Activated T-helper 9 cell treated with anti-CD3 and anti-CD28 coated beads, Interleukin-2, amount 50 U/mL, for 16 hours (primary cell): ENCODE measurements at places on chromosomes 3 and 15.

DNA sequence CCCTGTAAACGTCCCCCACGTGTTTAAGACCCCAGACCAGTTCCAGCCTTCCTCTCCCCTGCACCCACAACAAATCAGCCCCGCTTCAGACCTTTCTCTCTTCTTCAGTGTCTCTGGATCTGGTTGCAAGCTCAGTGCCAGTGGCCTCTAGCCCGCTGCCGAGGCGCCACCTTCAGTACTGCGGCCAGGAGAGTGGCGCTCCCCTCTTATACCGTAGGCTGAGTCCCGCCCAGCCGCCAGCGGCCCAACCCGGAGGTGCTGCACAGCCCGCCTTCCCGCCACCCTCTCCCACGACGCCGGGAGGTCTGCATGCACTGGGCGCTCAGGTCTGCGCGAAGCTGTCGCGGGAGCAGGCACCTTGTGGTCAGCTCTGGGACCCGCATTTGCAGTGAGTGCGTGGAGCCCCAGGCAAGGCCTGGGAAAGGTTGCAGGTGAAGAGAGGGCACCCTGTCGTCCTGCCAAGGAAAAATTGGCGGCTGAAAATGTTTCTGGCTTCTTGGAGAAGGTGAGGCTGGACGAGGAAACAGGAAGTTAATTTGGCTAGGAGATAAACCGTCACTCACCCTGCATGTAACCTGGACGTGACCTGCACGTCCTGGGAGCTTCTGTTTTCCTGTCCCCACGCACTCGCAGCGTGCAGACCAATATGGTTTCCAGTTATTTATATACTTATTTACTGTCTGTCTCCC is at the start of gene C2CD4B:
C2CD4B (minus strand) TSS at position 182 of the 689 bp plus-strand sequence. CDS start 301 bp downstream, outside the sequence.
- DNase-seq = peak; percentile 16

- no peak for DNase-seq
Measured at GRCh38 chr3:33914212-33914611, 115.8 kb downstream of the PDCD6IP start.

GRCh38 chr3:183584246-183584913 is 28.9 kb upstream of the KLHL6 start:
- no peak for DNase-seq

GRCh38 chr15:100005715-100006114 is 272.5 kb upstream of the LYSMD4 start:
- no peak for DNase-seq

GRCh38 chr3:127065138-127065427 is 82.2 kb downstream of the PLXNA1 start:
- DNase-seq = no peak

DNA sequence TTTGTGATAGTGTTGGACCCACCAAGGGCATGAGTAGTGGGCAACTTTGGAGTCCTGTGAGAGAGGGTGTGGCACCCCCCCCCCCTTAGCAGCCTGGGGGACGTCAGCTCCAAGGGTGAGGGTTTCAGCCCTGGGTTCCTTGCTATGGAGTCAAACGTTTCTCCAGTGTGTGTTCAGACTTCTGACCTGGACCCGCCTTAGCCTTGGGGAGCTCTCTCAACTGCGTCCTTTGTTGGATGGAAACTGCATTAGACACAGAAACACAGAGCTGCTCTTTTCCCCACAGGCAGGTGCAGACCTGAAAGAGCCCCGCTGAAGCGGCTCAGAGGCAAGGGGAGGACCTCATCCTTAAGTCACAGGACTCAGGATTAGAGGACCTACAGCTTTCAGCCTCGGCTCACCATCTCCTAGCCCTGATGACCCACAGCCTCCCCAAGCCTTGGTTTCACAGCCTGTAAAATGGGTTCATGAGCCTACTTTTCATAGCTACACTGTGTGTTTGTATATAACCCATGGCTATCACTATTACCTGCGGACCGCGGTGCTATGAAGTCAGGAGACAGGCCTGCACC is 19.9 kb downstream of the ZNF710 start:
- no peak for DNase-seq

GRCh38 chr3:177197727-177198460 is 612 bp upstream of the TBL1XR1 start:
- no peak for DNase-seq

DNA sequence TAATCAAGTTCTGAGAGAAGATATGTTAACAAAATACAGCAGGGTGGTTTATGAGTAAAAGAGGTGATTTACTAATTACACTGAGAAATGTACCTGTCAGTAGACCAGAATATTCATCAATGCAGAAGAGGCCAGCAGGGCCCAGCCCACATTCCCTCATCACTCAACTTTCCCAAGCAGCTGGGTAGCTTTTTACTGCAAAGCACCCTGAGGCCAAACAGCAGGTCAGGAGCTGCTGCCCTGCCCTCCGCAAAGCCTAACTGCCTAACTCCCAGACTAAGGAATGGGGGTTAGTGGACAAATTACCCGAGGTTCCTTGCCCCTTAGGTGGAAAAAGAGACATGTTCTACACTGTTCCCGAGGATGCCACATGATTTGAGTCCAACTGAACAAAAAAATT is 108.2 kb downstream of the TBL1XR1 start:
- no peak for DNase-seq

DNA sequence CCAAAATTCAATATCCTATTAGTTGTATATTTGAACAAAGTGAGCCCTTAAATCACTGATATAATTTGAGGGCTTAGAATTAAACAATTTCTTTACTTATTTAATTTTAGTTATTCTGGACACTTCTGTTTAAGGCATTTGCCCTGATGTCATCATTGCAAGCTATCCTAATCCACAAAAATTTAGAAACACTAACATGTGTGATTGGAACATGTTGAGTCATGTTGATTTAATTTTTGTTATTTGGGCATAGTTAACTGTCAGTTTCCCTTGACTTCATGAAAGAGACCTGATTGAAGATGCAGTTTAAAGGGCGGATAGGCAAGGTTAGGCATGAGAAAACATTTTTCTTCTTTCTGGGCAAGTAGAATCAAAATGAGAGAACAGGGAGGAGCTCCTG is 682.6 kb downstream of the ROBO1 start:
- DNase-seq = no peak

GRCh38 chr3:27681249-27681748 is 40.8 kb downstream of the EOMES start:
- peak; percentile 20 for DNase-seq

DNA sequence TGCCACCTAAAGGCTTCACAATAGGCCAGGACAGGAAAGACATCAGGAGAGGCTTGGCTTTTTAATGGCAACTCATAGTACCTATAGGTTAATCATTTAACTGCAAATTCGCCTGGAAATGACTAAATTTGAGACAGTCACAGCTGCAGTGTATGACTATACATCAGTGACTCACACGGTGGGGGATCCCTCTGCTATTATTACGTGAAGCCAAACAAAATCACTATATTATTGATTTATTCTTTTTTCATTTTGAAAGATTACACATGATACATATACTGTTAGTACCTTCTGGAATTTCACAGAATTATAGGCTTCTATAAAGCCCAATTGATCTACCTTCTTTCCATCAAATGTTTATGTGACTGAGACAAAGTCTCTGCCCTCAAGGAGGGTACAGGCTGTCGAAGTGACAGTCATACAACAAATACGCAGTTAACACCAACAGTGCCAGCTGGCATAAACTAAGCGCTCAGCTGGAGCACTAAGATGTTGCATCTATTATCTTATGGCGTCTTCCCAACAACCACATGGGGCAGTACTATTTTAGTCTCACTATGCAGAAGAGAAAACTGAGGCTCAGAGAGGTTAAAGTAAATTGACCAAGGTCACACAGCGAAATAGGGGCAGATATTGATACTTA is 82.0 kb upstream of the LMOD3 start:
- DNase-seq = no peak

GRCh38 chr3:53589201-53589600 is 94.8 kb downstream of the CACNA1D start:
- DNase-seq = no peak

- DNase-seq = no peak
Measured at GRCh38 chr15:82921242-82921641, 31.3 kb downstream of the HOMER2 start.

GRCh38 chr3:58335652-58335947 is 2.9 kb downstream of the PXK start:
- no peak for DNase-seq

DNA sequence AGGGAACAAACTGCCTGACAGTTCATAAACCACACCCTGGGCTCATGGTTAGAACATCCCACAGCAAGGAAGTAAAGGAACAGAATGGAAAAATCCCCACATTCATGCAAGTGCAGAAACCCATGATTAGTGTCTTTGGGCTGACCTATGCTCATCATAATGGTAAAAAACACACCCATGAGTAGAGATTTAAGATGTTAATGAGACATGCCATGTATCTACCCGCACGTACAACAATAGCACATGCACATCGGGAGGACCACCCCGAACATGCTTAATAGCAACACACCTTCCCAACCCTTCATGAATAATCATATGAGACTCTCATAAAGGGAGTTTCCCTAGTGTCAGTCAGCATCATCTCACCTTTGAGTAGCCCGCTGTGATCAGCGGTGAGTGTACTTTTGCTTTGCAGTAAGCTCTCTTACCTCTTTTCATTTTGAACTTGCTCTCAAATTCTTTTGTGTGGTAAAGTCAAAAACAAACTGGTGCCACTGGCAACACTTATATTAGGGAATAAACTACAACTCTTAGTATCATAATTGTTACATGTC is 23.2 kb downstream of the ZBED2 start:
- no peak for DNase-seq

DNA sequence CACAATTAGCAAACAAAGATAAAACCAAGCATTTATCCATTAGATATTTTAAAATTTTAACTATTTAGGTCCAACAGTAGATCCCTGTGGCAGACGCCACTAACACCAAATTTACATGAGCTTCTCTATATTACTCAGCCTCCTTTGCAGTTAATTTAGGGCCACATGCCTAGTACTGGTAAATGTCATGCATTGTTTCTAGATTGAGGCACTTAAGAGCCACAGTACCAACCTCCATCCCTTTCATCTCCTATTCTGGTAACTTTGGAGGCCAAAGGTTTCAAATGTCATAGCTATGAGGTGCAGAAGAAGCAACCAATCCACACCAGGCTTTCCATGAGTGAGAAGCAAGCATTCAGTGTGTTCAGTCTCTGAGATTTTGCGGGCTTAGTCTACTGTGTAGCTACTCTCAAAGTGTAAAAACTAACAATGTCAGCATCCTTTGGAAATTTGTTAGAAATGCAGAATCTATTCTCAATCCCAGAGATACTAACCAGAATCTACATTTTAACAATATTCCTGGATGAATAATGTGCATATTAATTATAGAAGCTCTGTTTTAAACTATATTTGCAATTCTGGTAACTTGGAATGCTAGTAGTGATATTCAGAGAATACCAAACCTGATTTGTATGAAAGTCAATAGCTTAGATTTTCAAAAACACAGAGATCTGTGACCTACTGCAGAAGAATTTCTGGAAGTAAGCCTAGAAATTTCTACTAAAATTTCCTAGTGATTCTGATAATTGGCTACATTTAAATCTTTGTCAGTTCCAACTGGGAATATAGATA is 206.3 kb upstream of the CD96 start:
- DNase-seq = no peak

DNA sequence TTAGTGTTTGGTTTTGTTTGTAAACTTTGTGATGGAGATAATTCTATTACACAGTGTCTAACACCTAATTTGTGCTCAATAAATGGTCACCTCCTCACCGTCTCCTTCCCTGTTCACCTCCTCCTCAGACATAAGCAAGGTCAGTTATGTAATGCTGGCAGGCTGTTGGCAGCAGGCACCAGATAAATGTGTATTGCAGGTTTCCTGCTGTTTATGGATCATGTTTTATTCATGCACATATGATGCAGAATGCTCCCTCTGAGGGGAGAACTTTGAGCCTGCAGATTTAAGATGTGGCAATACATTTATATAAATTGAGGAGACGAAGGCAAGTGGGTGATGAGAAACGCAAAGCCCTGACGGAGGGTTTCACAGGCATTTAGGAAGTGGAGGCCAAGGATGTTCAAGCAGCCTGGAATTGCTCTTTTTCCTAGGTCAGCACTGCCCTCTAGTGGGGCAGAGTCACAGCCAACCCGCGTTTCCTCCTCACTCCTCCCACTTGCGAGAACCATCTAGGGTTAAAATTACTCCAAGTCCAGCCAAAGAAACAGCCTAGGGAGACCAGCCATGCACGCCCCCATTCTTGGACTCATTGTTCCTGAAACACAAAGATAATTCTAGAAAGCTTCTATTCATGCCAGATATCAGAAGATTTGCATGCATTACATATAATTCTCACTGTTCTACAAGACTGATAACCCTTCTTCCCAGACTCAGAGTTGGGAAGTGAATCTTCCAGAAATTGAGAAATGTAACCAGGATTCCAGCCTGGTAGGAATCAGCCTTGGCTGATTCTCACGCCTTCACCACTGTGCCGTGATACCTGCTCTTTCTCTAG is 228.7 kb downstream of the SLCO3A1 start:
- DNase-seq = peak; percentile 24

GRCh38 chr3:115520651-115521245 is 102.6 kb upstream of the GAP43 start:
- no peak for DNase-seq

DNA sequence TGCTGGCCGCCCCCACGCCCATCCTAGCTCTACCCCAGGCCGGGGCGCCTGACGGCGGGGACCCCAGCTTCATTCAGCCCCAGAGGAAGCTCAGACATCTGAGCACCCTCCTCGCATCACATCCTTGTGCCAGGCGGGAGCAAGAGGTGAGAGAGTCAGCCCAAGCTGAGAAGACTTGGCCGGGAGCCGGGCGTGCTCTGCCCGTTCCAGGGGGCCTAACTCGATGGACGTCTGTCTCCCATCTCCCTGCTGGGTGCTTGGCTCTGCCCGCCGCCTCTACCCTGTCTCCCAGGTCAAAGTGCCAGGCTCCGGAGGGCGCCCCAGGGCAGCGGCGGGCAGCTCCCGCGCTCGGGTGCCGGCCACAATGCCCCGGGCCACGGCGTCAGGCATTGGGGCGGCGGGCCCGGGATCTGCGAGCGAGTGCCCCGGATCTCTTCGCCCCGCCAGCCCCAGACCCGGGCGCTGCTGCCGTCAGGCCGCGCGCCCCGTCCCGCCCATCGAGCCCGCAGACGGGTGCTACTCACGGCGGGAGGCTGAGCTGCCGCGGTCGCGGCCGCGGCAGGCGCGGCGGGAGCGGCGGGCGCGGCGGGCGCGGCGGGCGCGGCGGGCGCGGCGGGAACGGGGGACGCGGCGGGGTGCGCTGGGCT is 388 bp downstream of the DAPK2 start:
- peak; percentile 13 for DNase-seq

- no peak for DNase-seq
Measured at GRCh38 chr3:25381083-25381482, 47.0 kb upstream of the RARB start.

DNA sequence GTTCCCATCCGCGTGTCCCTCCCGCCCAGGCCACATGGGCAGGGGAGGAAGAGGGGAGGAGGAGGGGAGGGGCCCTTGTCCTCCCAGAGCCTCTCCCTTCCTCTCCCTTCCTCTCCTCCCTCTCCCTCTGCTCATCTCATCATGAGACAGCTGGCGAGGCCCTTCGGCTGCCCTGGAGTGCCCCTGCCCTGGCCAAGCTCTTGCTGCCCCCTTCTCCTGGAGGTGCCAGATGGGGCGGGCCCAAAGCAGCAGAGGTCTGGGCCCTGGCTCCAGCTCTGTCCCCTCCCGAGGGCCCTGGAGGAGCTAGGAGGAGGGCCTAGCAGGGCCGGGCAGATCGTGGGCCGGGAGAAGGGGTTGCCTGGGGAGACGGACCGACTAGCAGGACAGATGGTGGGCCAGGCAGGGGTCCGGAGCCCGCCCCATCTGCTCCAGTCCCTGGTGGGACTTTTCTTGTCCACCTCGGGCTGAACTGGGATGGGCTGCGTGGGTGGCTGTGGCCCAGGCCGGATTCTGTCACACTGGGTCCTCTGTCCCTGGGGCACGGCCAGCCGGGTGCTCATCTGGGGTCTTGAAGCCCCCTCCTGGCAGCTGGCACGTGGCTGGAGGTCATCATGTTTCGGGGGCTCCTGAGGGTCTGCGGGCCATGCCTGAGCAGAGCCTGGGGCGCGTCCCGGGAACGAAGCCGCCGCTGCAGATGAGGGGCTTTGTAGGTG is 183.4 kb downstream of the GOLGA6L6 start:
- DNase-seq = no peak
